ENCODE measurements at places on chromosomes 2 and 18.

DNA sequence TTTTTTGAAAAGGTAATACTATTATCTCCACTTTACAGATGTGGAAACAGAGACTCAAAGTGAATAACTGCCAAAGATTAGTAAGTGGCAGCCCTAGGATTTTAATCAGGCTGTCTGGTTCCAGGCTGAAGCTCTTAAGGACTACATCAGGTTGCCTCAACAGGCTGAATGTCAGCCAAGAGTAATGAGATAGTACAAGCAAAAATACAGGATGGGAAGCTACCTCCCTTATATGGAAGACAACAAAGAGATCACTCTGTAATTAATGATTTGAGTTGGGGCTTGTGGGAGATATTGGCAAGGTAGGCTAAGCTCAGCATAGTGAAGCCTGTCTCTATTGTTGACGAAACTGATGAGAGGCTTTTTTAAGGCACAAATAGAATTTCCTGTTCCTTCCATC lies 323.1 kb downstream of the KCNJ3 start:
- DNase-seq: no peak

DNA sequence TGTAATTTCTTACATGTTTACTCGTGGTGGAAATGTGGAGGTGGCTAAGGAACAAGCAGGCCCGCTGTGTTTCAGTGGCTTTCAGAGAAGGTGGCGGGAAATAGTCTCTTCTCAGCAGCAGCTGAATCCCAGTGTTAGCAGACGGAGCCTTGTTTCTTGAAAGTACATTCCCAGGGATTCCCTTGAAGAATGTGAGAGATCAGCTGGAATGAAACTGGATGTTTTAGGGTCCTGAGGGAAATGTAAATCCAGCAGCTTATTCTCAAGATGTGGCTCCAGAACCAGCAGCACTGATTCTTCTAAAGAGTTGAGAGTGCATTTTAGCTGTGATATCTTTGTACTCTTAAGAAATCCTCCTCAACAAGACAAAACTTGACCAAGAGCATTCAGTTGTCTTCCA lies 59.1 kb downstream of the CDC42EP3 start:
- DNase-seq: no peak

DNA sequence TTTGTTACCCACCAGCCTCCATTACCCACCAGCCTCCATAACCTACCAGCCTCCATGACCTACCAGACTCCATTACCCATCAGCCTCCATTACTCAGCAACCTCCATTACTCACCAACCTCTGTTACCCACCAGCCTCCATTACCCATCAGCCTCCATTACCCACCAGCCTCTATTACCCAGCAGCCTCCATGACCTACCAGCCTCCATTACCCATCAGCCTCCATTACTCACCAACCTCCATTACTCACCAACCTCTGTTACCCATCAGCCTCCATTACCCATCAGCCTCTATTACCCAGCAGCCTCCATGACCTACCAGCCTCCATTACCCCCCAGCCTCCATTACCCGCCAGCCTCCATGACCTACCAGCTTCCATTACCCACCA lies 133.3 kb upstream of the HS6ST1 start:
- no peak for DNase-seq

DNA sequence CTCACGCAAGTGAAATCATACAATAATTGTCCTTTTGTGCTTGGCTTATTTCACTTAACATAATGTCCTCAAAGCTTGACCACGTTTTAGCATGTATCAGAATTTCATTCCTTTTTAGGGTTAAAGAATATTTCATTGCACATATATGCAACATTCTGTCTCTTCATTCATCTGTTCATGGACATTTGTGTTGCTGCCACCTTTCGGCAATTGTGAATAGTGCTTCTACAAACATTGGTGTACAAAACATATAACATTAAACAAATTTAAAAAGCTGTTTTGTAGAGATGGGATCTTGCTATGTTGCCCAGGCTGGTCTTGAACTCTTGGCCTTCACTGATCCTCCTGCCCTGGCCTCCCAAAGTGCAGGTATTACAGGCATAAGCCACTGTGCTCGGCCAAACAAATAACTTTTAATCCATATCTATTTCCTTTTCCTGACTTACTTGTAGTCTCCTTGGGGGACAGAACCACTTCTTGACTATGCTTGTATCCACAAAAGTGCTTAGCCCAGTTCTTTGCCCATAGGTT lies 209.3 kb downstream of the SLC4A3 start:
- DNase-seq: no peak

DNA sequence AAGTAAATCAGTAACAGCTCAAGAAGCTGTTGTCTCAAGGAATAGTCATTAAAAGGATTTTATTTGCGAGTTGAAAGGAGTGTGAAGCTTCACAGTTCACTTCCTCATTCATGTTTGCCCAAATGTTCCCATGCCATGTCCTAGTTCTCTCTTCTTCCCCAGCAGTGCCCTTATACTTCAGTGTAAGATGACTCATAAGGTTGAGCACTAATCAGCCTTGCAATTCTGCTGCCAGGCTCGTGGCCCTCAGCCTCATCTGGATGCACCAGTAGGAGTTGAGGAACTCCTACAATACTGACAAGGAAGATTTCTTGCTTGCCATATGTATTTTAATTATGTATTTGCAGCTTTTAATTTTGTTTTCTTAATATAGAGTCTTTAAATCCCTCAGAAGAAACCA lies 1980.4 kb downstream of the SUCLG1 start:
- no peak for DNase-seq

DNA sequence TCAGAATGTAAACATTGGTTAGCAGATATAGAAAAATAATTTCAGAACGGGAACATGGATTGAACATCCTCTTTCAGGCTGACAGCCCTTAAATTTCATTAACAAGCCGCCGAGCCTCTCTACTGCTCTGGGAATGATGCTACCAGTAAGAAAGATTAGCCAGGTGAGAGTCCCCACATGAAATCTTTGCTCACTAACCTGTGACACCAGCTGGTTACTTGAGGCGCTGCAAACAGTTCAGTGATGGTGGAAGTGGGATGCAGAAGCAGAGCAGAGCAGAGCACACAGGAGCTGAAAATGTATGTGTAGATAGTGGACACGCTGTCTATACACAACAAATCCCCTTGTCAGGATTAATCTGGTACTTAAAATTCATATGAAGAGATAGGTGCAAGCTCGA lies 721.1 kb downstream of the DPP10 start:
- no peak for DNase-seq

GRCh38 chr2:151774506-151774905 lies 40.2 kb upstream of the NEB start:
- DNase-seq: no peak

- DNase-seq: no peak
These were observed 10.6 kb downstream of the TRABD2A start for GRCh38 chr2:84870306-84870705.

DNA sequence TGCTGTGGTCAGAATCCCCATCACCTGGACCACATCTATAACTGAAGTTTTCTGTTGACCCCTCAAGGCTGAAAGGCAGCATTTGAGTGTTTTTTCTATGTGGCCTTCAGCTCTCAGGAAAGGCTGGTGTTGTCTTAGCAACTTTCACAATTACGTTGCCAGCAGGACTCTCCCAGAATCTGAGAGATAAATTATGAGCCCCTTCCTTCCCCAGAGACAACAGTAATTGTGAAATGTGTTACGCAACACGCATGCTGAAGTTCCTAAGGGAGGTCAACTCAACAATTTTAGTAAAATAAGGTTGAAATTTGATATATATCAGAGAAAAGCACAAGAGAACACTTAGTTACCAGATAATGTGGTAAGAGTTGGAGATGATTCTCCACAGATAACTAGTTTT lies 216.5 kb upstream of the SLC8A1 start:
- DNase-seq: no peak
